ENCODE measurements at places on chromosomes 7 and 10. TPM values are rescaled to one million over a fixed set of nuclear protein-coding genes. Genes with fewer than 3 reads are reported as not detected.

The NKX1-2 gene
- not detected for total RNA-seq

The DPP6 gene
- 58.4 TPM for total RNA-seq

The SLC16A9 gene
- 10.5 TPM for total RNA-seq

The FAM221A gene
- 11.5 TPM for total RNA-seq

The NSUN5 gene
- total RNA-seq: 8.7 TPM

The HOXA11 gene
- total RNA-seq: 52.0 TPM

The ELN gene
- 427 TPM for total RNA-seq

GRCh38 chr7:32415936-32416335, 74.2 kb downstream of the LSM5 start:
- no peaks in the 10 kb centered on the region for H3K36me3 ChIP-seq
- no peak for DNase-seq
- no peak overlapping the region for H3K4me3 ChIP-seq
- H3K4me1 ChIP-seq: no peaks in the 10 kb centered on the region
- H3K27ac ChIP-seq: no peak overlapping the region

DNA sequence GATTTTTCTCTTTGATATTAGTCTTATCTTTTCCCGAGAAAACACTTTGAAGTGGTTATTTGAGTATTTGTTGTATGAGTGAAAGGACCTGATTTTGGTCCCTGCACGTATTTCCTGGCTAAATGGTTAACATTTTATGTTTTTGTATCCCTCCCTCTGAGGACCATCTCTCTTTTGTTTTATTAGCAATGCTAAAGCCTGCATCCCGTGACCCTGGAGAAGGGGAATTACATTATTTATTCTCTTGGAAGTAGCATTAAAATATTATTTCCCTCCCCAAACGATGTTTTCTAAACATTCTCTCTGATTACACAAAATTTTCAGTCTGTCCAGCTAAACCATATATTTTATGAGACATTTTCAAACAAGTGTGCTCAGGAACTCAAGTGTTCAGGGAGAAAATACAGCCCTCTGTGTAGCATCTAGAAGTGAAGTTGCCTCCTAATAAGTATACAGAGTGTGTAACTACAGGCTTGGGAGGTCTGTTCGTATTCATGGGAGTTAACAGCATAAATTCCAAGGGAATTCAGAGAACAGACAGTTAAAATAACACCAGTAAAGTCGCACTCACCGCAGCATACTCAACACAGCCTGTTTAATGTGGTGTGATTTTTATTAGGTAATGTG, 163.8 kb upstream of the NPVF start:
- H3K36me3 ChIP-seq: no peaks in the 10 kb centered on the region
- no peak for DNase-seq
- no peaks in the 10 kb centered on the region for H3K27me3 ChIP-seq
- H3K27ac ChIP-seq: peak overlapping the region; percentile 77
- H3K4me3 ChIP-seq: no peak overlapping the region

GRCh38 chr10:575402-576129, 113.9 kb downstream of the DIP2C start:
- H3K36me3 ChIP-seq: no peaks in the 10 kb centered on the region
- no peak for DNase-seq
- H3K27ac ChIP-seq: no peak overlapping the region
- H3K4me3 ChIP-seq: no peak overlapping the region

DNA sequence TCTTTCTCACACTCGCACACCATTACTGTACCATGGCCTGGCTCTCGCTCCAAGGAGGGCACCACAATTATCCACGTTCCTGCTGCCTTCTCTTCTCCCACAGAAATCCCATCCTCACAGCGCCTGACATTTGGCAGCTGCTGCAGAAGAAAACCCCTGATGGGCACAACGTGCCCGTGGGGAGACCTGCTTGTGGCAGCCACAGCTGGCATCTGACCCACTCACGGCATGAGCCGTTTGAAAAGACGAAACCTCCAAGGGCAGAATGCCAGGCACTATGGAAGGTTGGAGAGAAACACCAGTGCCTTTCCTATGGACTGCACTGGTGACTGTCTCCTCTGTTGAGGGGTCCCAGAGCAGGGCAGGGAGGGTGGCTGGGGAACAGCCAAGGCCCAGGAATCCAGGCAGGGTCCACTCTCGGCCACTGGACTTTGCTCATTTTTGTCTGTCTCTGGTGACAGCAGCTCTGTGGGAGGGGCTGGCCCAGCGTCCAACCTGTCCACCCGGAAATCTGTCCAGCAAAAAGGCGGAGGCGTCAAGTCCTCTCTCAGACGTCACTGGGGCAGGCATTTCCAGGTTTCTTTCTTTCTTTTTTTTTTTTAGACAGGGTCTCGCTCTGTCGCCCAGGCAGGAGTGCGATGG, 61.0 kb upstream of the MKRN1 start:
- H3K36me3 ChIP-seq: no peaks in the 10 kb centered on the region
- H3K4me1 ChIP-seq: peaks cover 17% of the 10 kb centered on the region
- peak overlapping the region; percentile 92 for H3K27ac ChIP-seq
- no peaks in the 10 kb centered on the region for H3K27me3 ChIP-seq

- no peak overlapping the region for H3K27ac ChIP-seq
- no peak for DNase-seq
- no peak overlapping the region for H3K4me3 ChIP-seq
- no peaks in the 10 kb centered on the region for H3K4me1 ChIP-seq
- H3K27me3 ChIP-seq: no peaks in the 10 kb centered on the region
- H3K36me3 ChIP-seq: no peaks in the 10 kb centered on the region
Measured at GRCh38 chr7:68604541-68604940, 993.7 kb upstream of the AUTS2 start.

DNA sequence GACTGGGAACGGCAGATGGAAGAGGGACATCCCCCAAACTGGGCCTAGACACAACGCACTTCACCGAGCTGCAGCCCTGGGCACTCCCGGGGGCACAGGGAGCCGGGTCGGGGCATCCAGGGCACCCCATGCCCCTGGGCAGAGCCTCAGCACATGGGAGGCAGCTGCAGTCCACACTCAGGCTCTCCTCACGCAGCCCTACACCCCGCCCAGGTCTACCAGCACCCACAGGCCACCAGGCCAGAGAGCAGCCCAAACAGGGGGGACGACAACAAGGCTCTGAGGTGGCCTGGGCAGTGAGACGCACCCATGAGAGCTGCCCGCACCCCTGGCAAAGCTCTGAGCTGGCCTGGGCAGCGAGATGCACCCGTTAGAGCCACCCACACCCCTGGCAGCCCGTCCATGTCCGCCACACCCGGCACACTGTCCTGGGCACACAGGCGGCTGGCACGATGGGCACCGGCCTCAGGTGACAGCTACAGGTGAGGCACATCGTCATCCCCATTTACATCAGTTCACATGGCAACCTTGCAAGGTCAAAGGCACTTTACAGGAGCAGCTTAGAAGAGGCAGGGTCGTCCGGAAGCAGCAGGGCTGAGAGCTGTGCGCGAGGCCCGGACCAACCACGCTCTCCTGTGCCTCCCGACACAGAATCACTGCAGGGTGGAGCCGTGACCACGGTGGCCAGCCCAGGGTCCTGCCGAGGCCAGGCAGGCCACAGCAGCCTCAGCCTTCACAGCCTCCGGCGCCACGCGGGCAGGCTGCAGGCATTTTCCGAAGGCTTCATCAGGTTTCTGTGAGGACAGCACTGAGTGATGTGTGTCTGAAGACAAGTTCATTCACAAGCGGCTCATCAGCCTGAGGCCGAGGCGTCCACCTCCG, 228.6 kb downstream of the MAD1L1 start:
- H3K36me3 ChIP-seq: no peaks in the 10 kb centered on the region
- H3K4me1 ChIP-seq: no peaks in the 10 kb centered on the region
- DNase-seq: peak; percentile 10

GRCh38 chr10:92590623-92591549, 2.0 kb upstream of the KIF11 start:
- H3K27me3 ChIP-seq: no peaks in the 10 kb centered on the region
- peak; percentile 38 for DNase-seq
- H3K27ac ChIP-seq: peak overlapping the region; percentile 87
- H3K4me3 ChIP-seq: peak overlapping the region; percentile 51

GRCh38 chr10:101840102-101840684, 3.4 kb downstream of the KCNIP2 start:
- no peak for DNase-seq
- H3K27me3 ChIP-seq: no peaks in the 10 kb centered on the region
- H3K4me1 ChIP-seq: peaks cover 6% of the 10 kb centered on the region
- H3K4me3 ChIP-seq: no peak overlapping the region
- no peak overlapping the region for H3K27ac ChIP-seq

DNA sequence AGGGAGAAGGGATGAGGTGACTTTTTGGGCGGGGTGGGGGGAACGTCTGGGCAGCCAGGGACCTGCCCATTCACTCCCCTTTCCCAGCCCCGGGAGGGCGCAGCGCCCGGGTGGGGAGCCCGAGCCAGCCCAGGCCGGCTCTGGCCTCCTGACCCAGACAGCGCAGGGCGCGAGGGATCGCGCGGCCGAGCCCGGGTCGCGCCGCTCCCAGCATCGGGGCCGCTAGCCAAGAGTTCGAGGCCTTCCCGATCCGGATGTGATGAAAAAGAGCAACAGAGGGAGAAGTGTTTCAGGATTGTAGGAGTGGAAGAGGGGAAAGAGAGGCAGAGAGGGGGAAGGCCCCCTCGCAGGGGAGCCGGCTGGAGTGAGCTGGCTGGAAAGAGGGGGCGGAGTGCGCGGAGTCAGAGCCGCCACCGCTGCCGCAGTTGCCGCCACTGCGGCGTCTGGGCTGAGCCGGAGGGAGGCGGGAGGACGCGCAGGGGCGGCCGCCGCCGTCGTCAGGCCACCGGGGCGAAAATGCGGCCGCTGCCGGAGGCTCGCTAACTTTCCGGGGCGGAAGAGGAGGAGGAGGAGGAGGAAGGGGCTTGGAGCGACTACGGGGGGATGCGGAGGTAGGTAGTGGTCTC, at the start of gene MDFIC:
Gene MDFIC, plus strand, starts transcription at position 69 of the 626 bp plus-strand sequence. CDS start 940 bp downstream, outside the sequence.
- no peaks in the 10 kb centered on the region for H3K36me3 ChIP-seq
- peak within 1 kb of the TSS; percentile 80 for H3K4me3 ChIP-seq
- no peaks in the 10 kb centered on the region for H3K4me1 ChIP-seq
- peak; percentile 63 for DNase-seq
- H3K27me3 ChIP-seq: no peaks in the 10 kb centered on the region

DNA sequence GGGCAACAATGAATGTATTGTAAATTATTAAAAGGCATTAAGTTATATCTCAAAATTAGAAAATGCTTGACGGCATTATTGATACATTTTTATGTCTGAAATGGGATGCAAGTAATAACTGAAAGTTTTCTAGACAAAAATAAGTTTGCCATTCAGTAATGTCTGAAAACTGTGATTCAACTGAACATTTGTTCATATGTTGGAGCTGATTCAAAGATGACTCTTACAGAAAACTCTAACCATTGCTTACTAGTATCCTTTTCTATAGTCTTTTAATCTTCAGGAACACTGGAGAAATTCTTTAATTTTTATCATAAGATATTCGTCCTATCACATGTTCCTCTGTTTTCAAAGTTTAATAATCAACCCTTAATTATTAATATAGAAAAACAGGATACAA, 71.1 kb upstream of the TFEC start:
- no peaks in the 10 kb centered on the region for H3K27me3 ChIP-seq
- no peaks in the 10 kb centered on the region for H3K4me1 ChIP-seq

DNA sequence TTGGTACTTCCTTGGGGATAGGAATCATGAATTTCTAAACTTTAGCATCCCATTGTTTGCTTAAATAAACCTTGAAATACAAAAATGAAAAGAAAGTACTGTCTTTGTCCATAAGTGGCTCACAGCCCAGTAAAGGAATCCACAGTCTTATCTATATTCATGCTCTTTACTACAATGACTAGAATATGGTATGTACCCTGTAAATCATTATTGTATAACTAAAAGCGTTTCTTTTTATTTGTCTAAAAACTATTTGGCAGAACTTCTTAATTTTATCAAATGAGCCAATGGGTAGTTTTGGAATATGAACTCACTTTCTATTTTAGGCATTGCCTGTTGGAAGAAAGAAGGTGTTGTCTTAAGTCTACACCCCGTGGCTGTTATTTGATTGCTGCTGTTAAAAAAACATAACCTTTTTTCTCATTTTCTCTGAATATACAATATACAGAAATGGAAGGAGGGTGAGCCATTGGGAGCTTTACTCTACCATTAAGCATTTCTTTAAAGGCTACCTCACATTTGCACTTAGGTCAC, 12.4 kb upstream of the STRIP2 start:
- no peak for DNase-seq
- H3K27ac ChIP-seq: no peak overlapping the region
- H3K27me3 ChIP-seq: no peaks in the 10 kb centered on the region
- no peaks in the 10 kb centered on the region for H3K36me3 ChIP-seq
- no peak overlapping the region for H3K4me3 ChIP-seq

GRCh38 chr7:128738570-128739047, 550 bp upstream of the CALU start:
- H3K27me3 ChIP-seq: no peaks in the 10 kb centered on the region
- H3K36me3 ChIP-seq: no peaks in the 10 kb centered on the region
- peak overlapping the region; percentile 97 for H3K27ac ChIP-seq
- no peaks in the 10 kb centered on the region for H3K4me1 ChIP-seq

DNA sequence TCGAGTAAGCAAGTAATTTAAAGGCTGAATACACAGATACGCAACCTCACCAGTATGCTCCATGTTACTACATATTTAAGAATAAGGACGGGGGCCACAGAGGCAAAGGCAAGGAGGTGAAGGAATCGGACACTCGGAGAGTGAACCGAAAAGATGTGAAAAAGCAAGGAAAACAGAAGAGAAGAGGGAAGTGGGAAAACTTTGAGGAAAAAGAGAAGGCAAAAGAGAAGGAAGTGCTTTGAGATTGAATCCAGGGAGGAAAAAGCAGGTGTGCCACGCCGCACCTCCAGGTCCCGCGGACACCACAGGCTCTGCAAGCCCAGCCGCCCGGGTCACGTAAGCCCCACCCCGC, 367 bp upstream of the AVL9 start:
- no peaks in the 10 kb centered on the region for H3K4me1 ChIP-seq
- no peaks in the 10 kb centered on the region for H3K36me3 ChIP-seq
- H3K4me3 ChIP-seq: peak overlapping the region; percentile 93
- H3K27me3 ChIP-seq: no peaks in the 10 kb centered on the region
- peak overlapping the region; percentile 97 for H3K27ac ChIP-seq
- no peak for DNase-seq

GRCh38 chr7:151018421-151019129, 5.7 kb downstream of the ATG9B start:
- no peaks in the 10 kb centered on the region for H3K36me3 ChIP-seq
- H3K27ac ChIP-seq: no peak overlapping the region
- DNase-seq: no peak
- H3K27me3 ChIP-seq: peaks cover 5% of the 10 kb centered on the region
- H3K4me3 ChIP-seq: no peak overlapping the region

DNA sequence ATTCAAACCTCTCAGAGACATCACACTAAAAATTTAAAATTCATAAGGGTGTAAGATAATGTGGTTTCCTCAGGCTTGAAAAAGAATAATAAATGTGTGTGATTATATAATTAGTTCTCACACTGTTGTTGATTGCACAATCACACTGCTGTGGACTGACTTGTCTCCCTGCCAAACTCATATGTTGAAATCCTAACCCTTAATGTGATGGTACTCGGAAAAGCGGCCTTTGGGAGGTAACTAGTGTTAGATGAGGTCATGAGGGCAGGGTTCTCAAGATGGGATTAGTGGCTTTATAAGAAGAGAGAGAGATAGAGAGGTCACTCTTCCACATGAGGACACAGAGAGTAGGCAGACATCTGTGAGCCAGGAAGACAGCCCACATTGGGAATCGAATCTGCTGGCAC, 128.5 kb upstream of the COL1A2 start:
- H3K36me3 ChIP-seq: no peaks in the 10 kb centered on the region
- no peak overlapping the region for H3K4me3 ChIP-seq
- H3K27me3 ChIP-seq: no peaks in the 10 kb centered on the region
- H3K4me1 ChIP-seq: no peaks in the 10 kb centered on the region

GRCh38 chr10:1047937-1048336, 982 bp downstream of the IDI1 start:
- peak overlapping the region; percentile 99 for H3K27ac ChIP-seq
- peaks cover 5% of the 10 kb centered on the region for H3K4me1 ChIP-seq
- H3K36me3 ChIP-seq: no peaks in the 10 kb centered on the region
